ENCODE measurements at places on chromosomes 5 and 9.

DNA sequence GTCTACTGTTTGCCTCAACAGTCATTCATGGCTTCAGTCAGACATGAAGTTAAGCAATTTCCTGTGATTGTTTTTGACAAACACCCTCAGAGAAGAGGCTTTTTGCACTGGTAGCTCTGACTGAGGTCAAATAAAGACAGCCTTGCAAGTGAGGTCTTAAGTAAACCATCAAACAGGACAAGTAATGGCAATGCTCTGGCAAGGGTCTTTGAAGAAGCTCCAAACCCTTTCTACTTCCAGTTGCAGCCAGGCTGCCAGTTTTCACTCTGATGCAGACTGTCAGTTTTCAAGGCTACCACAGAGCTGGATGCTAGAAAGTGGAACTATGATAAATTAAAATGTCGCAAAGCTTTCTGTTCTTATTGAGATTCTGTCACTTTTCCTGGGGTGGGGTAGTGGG, 421.5 kb upstream of the PTGER4 start:
- no peak for DNase-seq

DNA sequence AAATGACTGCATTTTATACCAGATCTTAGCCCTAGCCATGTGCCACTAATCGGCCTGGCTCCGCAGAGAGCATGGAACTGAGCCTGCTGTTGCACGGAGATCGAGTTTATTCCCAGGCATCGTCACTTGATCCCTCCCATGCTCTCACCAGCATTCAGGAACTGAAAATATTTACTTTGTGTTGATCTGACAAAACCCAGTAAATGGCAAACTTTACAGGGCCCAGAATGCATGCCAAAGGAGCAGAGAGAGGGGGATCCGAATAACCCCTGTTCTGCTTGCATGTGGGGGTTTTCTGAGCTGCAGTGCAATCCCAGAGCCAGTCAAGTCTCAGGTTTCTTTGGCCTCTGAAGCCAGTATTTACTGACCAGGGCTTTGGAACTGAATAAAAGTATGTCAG, 87.3 kb downstream of the GAS1 start:
- no peak for DNase-seq

- DNase-seq, result no peak
These were observed 747.8 kb downstream of the CDH18 start for GRCh38 chr5:19240170-19240569.

GRCh38 chr5:124079062-124079461, 567.1 kb downstream of the CSNK1G3 start:
- DNase-seq, result no peak

DNA sequence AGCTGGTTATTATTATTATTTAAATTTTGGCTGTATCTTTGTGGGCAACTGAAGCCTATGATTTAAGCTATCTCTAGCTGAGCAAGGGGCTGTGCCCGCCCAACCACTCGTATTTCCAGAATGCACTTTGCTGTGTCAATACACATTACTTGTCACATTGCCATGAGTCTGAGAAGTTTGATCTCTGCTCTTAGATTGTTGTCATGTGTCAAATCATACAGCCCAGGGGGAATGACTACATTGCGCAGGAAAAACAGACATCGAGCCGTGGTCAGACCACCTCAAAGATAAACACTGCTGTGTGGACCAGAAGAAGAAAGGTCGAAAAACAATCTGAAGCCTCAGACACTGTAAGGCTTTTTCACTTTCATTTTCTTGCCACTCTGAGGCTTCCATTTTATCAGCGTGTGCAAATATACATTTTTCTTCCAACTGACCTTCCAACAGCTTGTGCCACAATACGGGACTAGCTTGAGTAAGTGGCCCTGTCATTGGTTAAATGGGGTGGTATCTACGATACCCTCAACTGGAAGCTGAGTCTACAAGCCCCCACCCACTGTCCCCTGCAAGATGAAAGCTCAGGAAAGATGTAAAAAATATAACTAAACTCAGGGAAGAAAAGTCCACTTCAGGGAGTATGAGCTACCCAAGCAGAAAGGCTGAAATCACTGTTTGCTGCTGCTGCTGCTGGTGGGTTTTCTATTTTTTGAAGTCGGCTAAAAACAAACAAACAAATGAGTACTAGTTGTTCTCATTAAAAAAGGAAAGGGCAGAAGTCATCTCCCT, 603.0 kb downstream of the BNC2 start:
- no peak for DNase-seq

DNA sequence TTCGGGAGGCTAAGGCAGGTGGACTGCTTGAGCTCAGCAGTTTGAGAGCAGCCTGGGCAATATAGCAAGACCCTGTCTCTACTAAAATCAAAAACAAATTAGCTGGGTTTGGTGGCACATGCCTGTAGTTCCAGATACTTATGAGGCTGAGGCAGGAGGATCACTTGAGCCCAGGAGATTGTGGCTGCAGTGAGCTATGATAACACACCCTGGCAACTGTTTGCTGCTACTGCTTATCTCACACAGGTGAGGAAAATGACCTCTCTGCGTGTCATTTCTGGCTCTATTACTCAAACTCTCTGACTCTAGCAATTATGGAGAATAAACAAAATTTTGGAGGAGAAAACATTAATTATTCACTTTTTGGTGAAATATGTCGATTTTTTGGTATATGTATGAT, 45.3 kb upstream of the TMC1 start:
- no peak for DNase-seq

GRCh38 chr9:16672501-16672900, 198.0 kb downstream of the BNC2 start:
- DNase-seq, result no peak

DNA sequence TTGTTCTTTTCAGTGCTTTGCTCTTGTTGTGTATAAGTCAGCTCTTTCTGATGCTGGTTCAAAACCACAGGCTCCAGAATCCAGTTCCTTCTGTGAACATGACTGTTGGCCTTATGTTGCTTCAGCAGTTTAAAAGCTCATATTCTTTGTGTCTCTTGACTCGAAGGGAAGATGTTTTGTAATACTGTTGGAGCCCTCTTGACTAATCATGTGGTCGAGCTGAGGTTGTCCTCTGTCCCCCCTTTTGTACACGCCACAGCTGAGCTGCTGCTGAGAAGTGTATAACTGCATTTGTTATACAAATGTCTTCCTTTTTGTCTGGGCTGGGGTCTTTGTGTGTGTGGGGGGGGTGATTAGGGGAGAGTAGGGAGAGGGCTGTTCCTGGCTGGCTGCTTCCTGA, 35.8 kb downstream of the SLC36A1 start:
- no peak for DNase-seq

- DNase-seq, result no peak
These were observed 35.6 kb upstream of the ANKRD33B start for GRCh38 chr5:10528056-10528816.

DNA sequence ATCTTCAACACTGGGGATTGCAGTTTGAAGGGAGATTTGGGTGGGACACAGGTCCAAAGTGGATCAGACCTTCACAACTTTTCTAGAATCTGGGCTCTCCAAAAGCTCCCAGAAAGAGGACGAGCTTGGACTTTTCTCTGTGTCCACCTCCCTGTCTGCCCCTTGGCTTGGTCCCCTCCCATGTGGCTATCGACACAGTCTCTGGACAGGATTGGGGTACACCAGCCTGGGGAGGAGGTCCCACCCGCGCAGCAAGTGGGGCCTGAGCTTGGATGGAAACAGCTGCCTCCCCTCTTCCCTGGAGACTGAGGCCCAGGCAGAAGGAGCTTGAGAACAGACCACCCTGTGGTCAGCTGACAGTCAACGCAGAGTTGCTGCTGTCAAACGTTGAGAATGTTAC, 84.6 kb upstream of the FCN1 start:
- DNase-seq, result no peak

- DNase-seq, result no peak
These were observed 17.2 kb upstream of the TCF7 start for GRCh38 chr5:134097211-134097749.

- no peak for DNase-seq
These were observed 109.8 kb upstream of the ST8SIA4 start for GRCh38 chr5:101012880-101013279.

- DNase-seq, result no peak
These were observed 38.9 kb downstream of the SNAPC3 start for GRCh38 chr9:15461601-15462000.

DNA sequence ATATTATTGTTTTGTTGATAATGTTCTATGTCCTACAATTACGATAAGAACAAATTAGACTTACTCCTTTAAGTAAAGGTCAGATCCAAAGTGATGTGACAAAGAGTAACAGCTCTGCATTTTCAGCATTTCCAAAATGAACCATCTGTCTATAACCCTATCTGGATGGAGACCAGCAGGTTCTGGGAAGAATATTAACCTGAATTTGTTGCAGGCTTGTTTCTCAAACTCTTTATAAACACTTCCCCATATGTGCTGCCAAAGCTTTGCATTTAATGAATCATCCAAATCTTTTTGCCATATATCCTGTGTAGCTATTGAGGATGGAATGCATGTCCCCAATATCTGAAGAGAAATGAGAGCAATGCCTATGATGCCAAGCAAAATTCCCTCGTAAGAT, 198.9 kb upstream of the SLC27A6 start:
- DNase-seq, result no peak

DNA sequence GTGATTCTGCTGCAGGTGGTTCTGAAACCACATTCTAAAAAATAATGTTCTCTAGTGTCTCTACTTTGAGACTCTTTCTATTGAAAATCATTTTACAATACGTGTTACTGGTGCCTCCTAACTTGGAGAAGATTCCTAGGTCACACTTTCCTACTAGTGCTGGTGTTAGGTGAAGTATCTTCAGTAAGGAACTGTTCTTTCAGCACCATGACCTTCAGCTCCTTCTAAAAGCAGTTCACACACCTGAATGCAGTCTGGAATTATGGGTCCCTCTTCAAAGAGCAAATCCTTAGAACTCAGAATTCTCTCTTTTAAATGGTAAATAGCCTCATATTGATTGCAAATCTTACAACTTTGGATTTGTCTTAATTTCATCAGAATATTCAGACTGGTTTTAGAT, 10.6 kb upstream of the DPYSL3 start:
- no peak for DNase-seq

- DNase-seq, result no peak
These were observed 35.4 kb upstream of the GDNF start for GRCh38 chr5:37875051-37875787.

DNA sequence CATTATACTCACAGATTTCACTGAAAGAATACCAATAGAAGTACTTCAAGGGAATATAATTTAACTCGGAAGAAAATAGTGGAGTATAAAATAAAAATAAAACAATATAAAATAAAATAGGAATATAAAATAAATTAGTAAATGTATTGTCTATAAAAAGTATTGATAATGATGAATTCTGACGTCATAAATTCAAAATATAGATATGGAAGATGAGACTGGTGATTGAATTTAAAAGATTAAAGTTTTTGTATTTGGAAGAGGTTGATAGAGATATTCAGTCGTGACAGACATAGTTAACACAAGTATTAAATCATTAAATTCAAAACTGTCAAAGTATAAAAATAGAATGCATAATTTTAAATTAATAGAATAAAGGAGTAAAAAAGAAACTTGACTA, 964.9 kb upstream of the C9orf72 start:
- no peak for DNase-seq

DNA sequence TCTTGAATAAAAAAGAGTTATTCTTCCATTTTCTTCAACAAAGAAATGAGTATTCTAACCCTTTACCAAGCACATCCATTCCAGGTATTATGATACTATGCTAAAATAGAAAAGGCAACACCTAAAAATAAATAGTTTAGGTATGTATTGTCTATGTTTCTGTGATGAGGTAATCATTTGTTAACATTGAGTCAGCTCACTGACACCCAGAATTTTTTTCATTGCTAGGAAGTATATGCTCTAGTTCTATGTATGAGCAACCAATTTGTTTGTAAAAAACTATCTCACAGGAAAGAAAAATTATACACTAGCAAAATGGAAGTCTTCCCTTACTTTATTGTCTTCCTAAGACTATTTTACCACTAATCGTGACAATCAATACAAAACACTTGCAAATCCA, 615.6 kb upstream of the GRIN3A start:
- no peak for DNase-seq

GRCh38 chr5:126143622-126144021, 279.6 kb upstream of the GRAMD2B start:
- DNase-seq, result no peak

GRCh38 chr5:149304195-149305078, 32.8 kb downstream of the AFAP1L1 start:
- DNase-seq, result no peak

GRCh38 chr5:116492016-116492623, 82.5 kb downstream of the SEMA6A start:
- no peak for DNase-seq

DNA sequence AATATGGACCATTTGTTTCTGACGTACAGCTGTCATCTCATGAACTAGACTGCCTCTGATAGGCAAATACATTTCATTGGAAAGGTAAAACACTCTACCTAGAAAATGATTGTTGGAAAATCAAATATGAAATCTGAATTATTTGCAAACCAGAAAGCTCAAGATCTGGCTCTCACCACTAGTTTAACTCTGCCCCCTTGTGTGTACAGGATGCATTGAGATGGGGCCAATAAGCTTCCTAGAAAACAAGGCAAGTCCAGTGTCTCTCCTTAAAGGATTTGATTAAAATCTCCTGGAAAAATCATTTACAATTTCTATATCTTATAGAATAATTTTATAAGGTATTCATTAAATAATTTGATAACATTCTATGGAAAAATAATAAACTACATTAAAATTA, 311.9 kb upstream of the ANKH start:
- no peak for DNase-seq

DNA sequence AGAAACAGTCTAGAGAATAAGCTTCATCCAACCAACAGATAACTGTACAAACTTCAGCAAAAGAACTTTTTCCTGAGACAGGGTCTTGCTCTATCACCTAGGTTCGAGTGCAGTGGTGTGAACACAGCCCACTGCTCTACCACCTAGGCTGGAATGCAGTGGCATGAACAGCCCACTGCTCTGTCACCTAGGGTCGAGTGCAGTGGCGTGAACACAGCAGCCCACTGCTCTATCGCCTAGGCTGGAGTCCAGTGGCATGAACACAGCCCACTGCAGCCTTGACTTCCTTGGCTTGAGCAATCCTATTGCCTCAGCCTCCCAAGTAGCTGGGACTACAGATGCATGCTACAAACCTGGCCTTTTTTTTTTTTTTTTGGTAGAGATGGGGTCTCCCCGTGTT, 43.4 kb downstream of the ERMP1 start:
- DNase-seq, result no peak

- no peak for DNase-seq
These were observed 192.6 kb upstream of the RASA1 start for GRCh38 chr5:87074934-87075541.

Data from activated T-helper 9 cell treated with anti-CD3 and anti-CD28 coated beads, Interleukin-2, amount 50 U/mL, for 16 hours (primary cell).